Activated CD4-positive, alpha-beta T cell treated with anti-CD3 and anti-CD28 coated beads, Interleukin-2, amount 50 U/mL, for 24 hours (primary cell): ENCODE measurements at places on chromosomes 1 and 21.
A peak's percentile ranks its signal among the peaks of the same experiment; 100 is the strongest.

DNA sequence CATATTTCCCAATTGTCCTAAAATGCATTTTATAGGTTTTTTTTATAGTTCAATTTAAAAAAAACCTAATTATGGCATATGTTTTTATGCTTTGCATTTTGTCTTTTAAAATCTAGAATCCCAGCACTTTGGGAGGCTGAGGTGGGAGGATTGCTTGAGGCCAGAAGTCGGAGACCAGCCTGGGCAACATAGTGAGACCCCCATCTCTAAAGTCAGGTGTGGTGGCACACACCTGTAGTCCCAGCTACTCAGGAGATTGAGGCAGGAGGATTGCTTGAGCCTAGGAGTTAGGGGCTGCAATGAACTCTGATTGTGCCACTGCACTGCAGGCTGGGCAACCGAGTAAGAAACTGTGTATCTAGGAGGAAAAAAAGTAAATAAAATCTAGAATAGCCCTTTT, 137.2 kb upstream of the POU3F1 start:
- DNase-seq, result no peak

DNA sequence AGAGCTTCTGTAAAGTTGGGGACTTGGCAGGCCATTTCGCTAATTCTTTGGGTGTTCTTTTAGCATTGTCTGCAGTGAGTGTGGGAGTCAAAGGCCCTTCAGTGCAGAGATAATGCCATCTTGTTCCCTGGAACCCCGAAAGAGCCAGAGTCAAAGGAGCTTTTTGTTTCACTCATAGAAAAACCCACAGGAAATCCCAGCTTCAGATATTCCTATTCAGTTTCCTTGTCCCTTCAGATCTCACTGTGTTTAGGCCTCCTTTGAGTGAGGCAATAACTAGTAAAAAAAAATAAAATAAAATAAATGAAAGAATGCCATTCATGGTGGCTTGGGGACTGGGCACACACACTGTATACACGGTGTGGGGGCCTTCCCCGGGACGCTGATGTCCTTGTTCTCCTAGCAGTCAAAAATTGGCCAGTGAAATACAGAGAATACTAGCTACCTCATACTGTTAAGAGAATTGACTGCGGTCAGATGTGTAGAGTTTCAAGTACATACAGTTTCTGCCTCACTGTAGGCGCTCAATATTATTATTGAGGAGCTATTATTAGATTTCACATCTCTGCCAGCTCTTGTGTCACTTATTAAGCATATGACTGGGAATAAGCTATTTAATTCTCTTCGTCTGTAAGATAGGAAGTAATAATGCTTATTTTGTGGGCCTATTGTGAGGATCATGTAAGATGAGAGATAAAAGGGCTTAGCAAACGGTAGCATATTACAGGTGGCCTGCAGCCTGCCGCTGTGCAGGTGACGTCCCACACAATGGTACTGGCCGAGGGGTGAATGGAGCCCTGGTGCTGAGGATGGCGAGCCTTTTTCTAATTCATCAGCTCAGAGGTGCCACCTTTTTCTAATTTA, 16.7 kb downstream of the DISC1 start:
- no peak for DNase-seq

DNA sequence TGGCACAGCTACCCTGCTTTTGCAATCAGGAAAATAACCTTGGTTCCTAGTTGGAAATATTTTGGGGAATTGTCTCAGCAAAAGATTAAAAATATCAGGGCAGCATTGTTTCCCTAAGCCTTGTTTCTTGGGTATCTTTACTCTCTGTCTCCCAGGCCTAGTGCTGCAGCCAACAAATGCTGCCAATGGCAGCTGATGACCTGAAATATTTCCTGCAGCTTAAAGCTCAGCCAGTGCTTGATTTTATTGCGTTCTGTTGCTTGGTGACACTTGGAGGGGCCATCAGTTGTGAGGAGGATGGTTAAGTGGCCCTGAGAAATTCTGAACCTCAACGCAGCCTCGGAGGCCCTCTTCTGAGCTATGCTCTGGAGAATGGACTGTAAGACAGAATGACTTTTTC, 59.4 kb upstream of the B3GALT5 start:
- DNase-seq, result no peak

DNA sequence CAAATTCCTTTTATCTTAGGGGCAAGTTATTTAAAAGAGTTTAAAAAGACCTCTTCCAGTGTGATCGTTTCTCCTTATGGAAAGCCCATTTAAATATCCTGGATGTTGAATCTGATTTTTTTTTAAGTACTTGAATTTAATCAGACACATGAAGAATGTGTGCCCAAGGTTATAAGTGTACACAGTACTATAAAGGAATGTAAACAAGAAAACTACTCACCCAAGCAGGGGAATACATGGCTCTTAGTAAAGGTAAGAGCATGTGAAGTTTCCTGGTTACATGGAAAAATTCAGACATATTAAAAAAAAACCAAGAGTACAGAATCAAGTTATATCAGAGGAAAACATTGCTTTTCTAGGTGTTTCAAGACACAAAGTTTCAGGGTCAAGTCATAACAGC, 546.9 kb downstream of the MATN1 start:
- DNase-seq, result no peak

DNA sequence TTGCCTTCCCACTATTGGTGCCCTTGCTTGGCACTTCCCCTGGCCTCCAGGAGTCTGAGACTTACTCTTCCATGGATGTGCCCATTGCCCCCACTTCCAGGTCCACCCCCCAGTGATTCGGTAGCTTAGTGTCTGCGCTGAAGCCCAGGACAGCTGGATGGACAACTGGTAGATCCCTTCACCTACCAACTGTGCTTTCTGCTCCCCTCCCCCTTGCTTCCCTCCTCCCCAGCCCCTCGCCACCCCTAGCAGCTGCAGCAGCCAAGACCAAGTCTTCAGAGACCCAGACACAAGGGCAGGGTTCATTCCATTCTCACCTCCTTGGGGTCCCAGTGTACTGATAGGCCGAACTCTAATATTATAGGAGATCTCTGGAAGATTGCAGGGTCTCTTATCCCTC, 6.9 kb downstream of the LMNA start:
- DNase-seq, result no peak

DNA sequence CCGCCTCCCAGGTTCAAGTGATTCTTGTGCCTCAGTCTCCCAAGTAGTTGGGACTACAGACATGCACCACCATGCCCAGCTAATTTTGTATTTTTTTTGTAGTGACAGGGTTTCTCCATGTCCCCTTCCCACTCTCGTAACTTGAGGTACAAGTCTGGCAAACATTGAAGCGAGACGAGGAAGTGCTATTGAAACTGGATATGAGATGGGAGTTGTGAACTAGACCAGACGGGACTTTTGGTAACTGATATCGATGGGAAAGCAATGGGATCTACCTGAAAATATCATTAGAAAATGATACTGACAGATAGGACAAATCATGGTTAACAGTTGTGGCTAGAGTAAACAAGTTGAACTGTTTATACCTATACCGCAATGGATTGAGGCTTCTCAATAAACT, 95.2 kb upstream of the TRABD2B start:
- DNase-seq, result no peak

DNA sequence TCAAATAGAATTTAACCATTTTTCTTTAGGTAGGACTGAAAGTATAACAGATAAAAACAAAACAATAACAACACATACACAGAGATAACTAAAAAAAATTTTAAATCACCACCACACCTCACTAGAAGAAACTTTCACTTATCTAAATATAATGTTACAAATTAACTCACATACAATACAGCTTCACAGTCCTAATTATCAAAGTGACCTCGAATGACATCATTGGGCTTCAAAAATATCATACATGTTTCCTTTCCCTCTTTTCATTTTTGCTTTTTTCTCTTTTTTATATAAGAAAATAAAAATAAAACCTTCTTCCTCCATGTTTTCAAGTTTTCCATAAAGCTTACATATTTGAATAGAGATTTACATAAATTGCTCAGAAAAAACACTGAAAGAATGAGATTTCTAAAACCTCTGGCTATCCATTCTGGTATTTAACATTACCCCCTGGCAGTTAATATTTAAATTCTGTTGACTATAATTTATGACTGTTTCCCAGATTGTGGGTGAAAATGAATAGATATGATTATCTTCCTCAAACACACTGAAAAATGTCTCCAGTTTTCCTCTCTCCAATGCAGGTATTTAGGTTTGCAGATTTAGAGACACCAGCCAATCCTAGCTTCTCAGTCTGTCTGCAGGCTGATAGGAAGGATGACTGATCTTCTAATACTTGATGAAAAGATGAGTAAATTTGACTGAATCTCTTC, 40.5 kb upstream of the SLC19A2 start:
- no peak for DNase-seq

DNA sequence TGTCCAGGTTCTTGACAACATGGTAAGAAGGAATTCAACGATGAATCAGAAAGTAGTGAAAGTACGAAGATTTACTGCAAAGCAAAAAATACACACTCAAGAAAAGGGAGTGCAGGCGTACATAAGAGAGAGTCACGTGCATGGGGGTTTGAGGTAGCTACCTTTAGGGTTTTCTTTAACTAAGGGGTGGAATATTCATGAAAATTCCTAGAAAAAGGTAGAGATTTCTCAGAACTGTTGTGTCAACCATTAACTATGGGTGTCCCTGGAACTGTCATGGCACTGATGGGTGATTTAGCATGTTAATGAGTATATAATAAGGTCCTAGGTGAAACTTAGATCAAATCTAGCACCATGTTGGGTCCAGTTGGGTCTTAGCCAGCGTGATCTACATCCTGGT, 22.5 kb upstream of the SYDE2 start:
- DNase-seq, result no peak

DNA sequence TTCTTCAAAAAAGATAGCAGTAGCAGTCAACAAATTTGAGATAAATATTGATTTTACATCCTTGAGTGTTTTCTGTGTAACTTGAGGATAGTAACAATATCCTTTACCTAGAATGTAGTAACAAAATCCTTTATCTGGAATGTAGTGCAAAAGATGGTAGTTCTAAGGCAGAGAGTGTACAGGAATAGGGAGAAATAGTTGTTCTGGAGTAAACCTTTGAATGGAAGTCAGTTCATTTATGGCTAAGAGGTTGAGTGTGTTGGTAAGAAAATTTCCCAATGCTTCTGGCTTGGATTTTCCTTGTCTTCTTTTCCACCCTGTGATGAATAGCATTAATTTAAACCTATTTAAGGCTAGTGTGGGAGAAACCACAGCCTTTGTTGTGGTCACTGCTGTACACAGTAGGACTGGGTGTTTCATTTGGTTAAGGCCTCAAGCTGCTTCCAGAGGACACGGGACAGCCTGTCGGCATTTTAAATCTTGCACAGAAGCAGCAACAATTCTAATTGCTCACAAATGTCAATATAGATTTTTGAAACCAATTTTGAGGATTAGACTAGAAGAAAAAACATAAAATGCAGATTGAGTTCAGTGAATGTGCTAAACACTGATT, 11.3 kb downstream of the NFIA start:
- DNase-seq, result no peak

GRCh38 chr21:34544032-34544496, 32.1 kb upstream of the KCNE1 start:
- DNase-seq, result peak; percentile 55

DNA sequence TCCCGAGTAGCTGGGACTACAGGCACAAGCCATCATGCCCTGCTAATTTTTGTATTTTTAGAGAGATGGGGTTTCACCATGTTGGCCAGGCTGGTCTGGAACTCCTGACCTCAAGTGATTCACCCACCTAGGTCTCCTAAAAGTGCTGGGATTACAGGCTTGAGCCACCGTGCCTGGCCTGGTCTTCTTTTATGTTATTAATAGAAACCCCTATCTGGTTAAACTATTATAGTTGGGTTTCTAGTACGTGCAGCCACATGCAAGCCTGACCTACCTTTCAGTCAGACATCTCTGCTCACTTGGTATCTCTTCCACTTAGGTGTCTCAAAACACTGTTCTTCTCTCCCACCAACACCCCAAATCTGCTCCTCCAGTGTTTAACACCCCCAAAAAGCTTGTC, 34.4 kb downstream of the PSEN2 start:
- DNase-seq, result no peak

GRCh38 chr1:229203030-229203751, 67.7 kb upstream of the RAB4A start:
- no peak for DNase-seq

DNA sequence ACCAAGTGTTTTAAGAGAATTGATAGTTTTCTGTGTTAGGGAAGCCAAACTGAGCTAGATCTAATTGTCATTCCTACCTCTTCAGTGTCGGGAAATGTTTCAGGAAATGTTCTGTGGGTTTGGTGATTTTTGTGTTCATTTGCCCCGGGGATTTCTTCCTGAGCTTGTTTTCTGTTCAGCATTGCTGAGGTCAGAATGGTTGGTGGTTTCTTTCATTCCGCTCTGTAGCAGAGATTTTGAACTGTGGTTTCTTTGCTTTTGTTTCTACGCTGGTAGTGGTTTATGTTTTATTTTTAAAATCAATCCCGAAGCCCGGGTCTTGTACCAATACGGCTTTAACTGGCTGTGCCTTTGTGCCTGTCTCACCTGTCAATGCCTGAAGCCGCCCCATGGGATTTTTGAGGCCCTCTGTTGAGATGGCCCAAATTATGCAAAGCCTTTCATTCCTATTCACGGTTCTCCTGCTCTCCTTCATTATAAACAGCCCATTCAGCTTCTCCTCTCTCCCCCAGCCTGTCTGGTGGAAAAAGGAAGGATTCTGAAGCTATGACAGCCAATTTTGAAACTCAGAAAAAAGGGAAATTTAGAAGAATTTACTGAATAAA, 417.2 kb upstream of the KAZN start:
- DNase-seq, result no peak

DNA sequence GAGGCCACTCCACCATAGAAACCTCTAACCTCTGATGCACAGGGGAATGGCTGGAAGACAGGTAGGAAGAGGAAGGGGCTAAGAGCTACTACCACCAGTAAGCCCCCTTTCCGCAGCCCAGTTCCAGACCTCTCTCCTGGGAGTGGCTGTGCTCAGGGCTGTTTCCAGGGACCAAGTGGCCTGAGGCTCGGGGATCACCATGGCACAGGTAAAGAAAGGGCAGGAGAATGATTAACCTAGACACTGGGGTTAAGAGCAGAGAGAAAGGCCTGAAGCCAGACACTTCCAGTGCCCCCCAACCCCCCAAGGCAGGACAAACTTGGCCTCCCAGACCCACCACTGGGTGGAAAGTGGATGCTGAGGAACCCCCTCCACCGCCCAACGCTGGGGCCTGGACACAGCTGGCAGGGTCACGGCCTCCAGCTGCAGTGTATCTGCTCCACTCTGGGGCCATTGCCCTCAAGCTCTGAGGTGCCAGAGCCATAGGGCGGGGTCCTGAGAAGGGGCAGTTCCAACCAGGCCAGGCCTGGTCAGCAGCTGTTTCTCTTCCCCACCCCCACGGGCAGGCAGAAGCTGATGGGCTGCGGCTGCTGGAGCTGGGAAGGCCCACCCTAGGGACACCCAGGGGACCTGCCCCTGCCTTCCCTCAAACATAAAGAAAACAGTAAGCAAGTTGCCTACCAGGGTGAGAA, 2.6 kb downstream of the TAGLN2 start:
- no peak for DNase-seq

DNA sequence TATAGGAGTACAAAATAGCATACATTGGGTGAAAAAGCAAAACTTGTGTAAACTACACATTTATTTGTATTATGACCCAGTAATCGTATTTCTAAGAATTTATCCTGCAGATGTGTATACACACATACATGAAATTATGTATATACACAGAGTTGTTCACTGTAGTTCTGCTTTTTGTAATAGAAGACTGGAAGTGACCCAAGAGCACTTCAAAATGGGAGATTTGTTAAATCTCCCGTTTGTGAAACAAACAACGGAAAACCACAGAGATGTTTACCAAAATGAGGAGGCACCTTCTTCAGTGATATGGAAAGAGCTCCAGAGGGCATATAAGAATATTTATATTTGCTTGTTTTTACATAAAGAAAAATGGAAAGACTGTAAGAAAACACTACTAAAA, 18.0 kb upstream of the MNDA start:
- no peak for DNase-seq

- no peak for DNase-seq
These were observed 239.0 kb downstream of the USH2A start for GRCh38 chr1:216184126-216184680.

- no peak for DNase-seq
These were observed 99.0 kb downstream of the KCNK2 start for GRCh38 chr1:215181518-215181917.
